Esophagus squamous epithelium (tissue), 5 donors: ENCODE measurements at places on chromosomes 6 and 20.

DNA sequence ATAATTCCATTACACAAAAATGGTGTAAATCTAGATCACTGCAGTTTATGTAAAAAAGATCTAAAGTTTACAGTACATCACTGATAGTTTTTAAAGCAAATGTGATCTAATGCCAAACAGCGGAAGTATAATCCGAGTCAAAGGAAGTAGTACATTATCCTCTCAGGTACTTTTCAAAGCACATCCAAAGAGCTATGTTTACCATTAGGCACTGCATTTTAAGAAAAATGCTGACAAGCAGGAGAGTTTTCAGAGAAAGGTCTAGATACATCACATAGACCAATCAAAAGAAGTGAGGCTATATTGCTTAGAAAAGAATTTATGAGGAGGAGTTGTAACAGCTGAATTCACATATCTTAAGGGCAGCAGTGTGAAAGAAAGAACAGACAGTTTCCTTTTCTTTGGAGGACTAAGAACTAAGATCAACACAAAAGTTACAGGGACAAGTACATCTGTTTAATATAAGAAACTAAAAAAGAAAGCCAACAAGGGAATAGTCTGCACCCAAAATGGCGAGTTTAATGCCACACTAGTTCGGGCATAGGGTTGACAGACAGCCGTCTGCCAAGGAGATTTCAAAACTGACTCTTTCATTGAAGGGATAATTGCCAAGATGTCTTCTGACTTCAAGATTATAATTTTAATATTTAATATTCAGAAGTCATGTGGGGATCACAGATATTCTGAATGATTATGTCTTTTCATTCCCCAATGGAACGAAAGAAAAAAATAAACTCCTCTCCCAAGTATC is 1.4 kb downstream of the ZNF184 start:
- DNase-seq, result no peak

GRCh38 chr6:170251776-170252571 is 38.9 kb downstream of the DLL1 start:
- DNase-seq, result no peak

- DNase-seq, result no peak
Observed at GRCh38 chr6:134768931-134769330, 181.0 kb downstream of the ALDH8A1 start.

DNA sequence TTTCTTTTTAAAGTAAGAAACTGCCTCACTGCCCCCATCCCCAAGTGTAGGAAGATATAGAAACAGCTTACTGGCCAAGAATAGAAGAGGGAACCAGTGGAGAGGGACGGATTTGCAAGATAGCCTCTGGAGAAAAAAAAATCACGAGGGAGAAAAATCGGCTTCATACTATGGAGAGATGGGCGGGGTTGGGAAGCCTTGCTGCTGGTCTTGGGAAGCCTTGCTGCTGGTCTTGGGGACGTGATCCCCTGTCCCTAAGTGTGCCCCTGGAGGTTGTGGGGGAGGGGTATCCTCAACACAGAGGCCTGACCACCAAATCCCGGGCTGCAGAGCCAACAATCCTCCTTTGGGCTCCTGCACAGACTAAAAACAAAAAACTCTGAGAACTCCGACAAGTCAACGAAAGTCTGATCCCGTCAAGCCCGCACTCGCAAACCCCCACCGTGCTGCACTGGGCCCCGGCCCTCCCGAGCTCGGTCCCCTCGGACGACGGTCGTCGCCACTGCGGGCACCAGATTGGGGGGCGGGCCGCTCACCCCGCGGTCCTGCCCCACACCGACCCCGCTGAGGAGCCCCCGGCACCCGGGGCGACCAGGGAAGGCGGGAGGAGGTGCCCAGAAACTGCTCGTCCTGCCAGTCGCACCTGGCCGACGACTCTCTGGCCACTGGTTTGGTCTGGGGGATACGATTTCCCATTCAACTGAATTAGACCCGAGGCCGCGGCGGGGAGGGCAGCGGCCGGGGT is 750 bp downstream of the MAP7 start:
- DNase-seq, result no peak

- no peak for DNase-seq
Observed at GRCh38 chr6:1608222-1609040, 1.3 kb upstream of the FOXC1 start.

- DNase-seq, result no peak
Observed at GRCh38 chr6:142846883-142847287, 98.1 kb downstream of the HIVEP2 start.

GRCh38 chr20:34333786-34334185 is 29.3 kb upstream of the ITCH start:
- no peak for DNase-seq

DNA sequence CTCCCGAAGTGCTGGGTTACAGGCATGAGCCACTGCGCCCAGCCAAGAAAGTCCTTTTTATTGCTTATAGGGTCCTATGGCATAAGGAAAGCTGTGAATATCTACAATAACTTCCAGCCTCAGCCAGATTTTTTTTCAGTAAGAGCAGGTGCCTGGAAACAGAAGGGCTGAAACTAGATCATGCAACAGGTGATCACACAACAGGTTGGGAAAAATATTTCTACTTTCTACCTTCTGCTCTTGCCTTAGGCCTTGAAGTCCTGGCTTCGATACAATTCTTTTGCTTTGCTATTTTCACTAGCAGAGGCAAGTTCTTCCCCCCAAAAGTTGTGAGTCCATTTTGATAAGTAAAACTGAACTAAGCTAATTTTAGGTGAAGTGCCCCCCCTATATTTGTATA is 9.7 kb upstream of the FBXO30 start:
- DNase-seq, result no peak

GRCh38 chr6:135030532-135031178 is 24.0 kb downstream of the HBS1L start:
- DNase-seq, result no peak

DNA sequence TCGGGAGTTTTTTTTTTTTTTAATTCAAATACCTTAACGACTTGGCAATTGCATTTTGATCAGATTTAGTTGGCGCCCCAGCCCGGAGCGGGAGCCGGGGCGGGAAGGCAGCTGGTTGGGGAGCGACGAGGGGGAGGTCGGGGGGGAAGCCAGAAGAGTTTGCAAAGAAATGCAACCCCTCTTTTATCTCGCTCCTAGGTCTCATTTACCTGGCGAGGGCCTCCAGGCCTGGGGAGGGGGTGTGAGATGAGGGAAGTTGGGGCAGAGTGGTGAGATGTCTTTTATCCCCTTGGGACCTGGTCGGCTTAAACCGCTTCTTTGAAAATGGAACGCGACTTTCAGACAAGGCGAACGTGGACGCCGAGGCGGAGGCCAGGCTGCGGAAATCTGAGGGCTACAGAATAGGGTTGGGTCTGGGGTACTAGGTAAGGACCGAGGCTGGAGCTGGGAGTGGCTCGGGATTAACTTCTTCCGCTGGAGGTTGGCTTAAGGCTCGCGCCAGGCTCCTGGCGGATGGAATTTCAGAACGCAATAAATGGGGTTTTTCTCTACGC is 40.3 kb downstream of the NCR2 start:
- DNase-seq, result no peak
